ENCODE measurements at places on chromosomes 7 and 10. TPM values are rescaled to one million over a fixed set of nuclear protein-coding genes. Genes with fewer than 3 reads are reported as not detected.

The KIFBP gene
- 6.3 TPM for total RNA-seq

The TAS2R41 gene
- total RNA-seq = 0.16 TPM

The MYH16 gene
- not detected for total RNA-seq

The TSPAN33 gene
- 6.9 TPM for total RNA-seq

The SLC26A3 gene
- not detected for total RNA-seq

The ACSM6 gene
- total RNA-seq = 3.6 TPM

The GTPBP10 gene
- total RNA-seq = 14.5 TPM

GRCh38 chr7:8217200-8218068 is 44.5 kb downstream of the ICA1 start:
- H3K4me1 ChIP-seq = no peaks in the 10 kb centered on the region
- no peak overlapping the region for H3K27ac ChIP-seq
- H3K27me3 ChIP-seq = no peaks in the 10 kb centered on the region

DNA sequence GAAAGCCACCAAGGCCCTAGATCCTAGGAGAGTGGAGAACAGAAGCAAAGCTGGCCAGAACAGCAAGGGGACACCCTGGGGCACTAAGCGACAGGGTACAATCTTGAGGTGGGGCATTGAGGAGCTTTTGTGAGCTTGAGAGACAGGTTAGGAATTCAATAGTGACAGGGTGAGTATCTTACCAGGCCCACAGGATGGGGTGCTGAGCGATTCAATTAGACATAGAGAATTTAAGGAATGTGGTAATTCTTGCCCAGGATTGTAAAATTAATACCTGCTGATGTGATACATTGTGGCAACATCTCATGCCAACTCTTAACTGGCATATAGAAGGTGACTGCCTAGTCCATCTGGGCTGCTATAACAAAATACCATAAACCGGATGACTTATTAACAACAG is 14.0 kb downstream of the RBP3 start:
- no peak overlapping the region for H3K4me3 ChIP-seq
- no peaks in the 10 kb centered on the region for H3K4me1 ChIP-seq
- no peak for DNase-seq
- H3K36me3 ChIP-seq = no peaks in the 10 kb centered on the region

GRCh38 chr10:118383063-118383689 is 41.1 kb upstream of the FAM204A start:
- no peaks in the 10 kb centered on the region for H3K36me3 ChIP-seq
- H3K4me1 ChIP-seq = no peaks in the 10 kb centered on the region
- no peaks in the 10 kb centered on the region for H3K27me3 ChIP-seq

- H3K27ac ChIP-seq = no peak overlapping the region
- no peaks in the 10 kb centered on the region for H3K4me1 ChIP-seq
- no peaks in the 10 kb centered on the region for H3K36me3 ChIP-seq
- no peak overlapping the region for H3K4me3 ChIP-seq
- H3K27me3 ChIP-seq = no peaks in the 10 kb centered on the region
These were observed 79.9 kb downstream of the COL26A1 start for GRCh38 chr7:101442426-101443070.

GRCh38 chr7:83065714-83066113 is 97.0 kb downstream of the PCLO start:
- H3K36me3 ChIP-seq = no peaks in the 10 kb centered on the region
- no peaks in the 10 kb centered on the region for H3K4me1 ChIP-seq

GRCh38 chr7:12610899-12611298 is 40.4 kb downstream of the SCIN start:
- no peak overlapping the region for H3K27ac ChIP-seq
- no peaks in the 10 kb centered on the region for H3K4me1 ChIP-seq
- H3K4me3 ChIP-seq = no peak overlapping the region
- no peaks in the 10 kb centered on the region for H3K27me3 ChIP-seq

GRCh38 chr7:155316427-155317113 is 18.9 kb downstream of the INSIG1 start:
- H3K27ac ChIP-seq = no peak overlapping the region
- no peaks in the 10 kb centered on the region for H3K4me1 ChIP-seq
- DNase-seq = no peak
- no peaks in the 10 kb centered on the region for H3K27me3 ChIP-seq

DNA sequence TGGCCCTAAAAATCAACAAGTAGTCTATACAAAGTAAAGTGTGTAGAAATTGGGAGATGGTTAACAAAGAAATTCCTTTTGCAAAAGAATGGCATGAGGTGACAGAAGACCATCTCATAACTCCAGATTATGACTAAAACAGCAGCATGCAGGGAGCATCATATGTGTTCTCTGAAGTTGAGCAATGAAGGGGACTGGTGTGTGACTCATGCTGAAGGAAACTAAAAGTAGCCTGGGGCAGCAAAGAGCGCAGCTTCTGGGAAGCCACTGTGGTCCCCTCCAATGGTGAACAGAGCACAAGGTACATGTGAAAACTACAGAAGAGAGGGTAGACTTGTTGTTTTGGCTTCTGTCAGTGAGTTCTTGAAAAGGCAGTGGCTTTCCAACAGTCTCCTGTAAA is 133.4 kb downstream of the MACC1 start:
- no peak overlapping the region for H3K4me3 ChIP-seq
- no peak overlapping the region for H3K27ac ChIP-seq
- no peaks in the 10 kb centered on the region for H3K36me3 ChIP-seq
- no peaks in the 10 kb centered on the region for H3K27me3 ChIP-seq
- H3K4me1 ChIP-seq = no peaks in the 10 kb centered on the region

- H3K27ac ChIP-seq = no peak overlapping the region
- no peaks in the 10 kb centered on the region for H3K36me3 ChIP-seq
- DNase-seq = no peak
- no peaks in the 10 kb centered on the region for H3K4me1 ChIP-seq
- H3K4me3 ChIP-seq = no peak overlapping the region
These were observed 24.2 kb upstream of the SHH start for GRCh38 chr7:155836216-155837125.

DNA sequence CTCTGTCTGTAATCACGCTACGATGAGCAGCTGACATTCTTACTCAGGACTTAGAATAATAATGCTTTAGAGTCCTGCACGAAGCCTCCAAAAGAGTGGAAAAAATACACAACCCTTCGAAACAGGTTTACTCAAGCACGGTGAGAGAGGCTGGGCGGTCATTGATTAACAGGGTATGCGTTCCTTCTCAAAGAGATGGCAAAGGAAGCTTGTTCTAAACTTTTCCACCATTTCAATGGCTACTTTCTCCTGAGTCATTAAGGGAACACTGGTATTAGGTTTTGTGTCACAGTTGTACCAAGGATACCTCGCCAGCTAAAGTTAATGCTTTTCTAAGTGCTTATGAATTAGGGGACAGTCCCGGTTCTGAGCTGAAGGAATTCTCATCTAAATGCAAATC is 141.9 kb upstream of the RHEB start:
- H3K4me3 ChIP-seq = no peak overlapping the region
- H3K36me3 ChIP-seq = no peaks in the 10 kb centered on the region
- no peak overlapping the region for H3K27ac ChIP-seq
- H3K4me1 ChIP-seq = no peaks in the 10 kb centered on the region

DNA sequence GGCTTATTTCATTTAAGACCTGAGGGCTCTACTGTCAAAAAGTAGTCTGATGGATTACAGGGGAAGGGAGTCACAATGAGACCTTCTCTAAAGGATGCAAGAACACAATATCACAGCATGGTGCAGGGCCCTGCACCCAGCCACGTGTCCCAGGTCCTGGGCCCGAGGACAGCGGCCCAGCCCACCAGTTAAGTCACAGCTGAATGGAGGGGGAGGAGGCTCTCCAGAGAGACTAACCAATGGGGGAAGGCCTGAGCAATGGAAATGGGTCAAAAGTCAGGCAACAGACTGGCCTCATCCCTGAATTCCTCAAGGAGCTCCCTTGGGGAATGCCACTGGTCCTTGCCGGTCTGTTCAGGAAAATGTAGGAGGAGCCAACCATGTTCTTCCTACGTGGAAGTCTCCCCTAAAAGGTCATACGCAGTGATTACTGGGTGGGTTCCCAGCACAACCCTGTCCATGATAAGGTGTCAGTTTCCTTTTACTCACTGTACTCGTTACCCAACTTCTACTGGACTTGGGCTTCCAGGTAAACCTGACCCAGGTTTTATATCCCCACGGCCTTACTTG is 28.3 kb downstream of the CCDC3 start:
- no peak for DNase-seq
- H3K4me3 ChIP-seq = no peak overlapping the region
- no peaks in the 10 kb centered on the region for H3K36me3 ChIP-seq
- no peaks in the 10 kb centered on the region for H3K4me1 ChIP-seq

- no peak overlapping the region for H3K27ac ChIP-seq
- H3K36me3 ChIP-seq = no peaks in the 10 kb centered on the region
- H3K4me1 ChIP-seq = no peaks in the 10 kb centered on the region
These were observed 81.0 kb downstream of the CPED1 start for GRCh38 chr7:121069346-121070100.

- H3K27me3 ChIP-seq = no peaks in the 10 kb centered on the region
- no peaks in the 10 kb centered on the region for H3K36me3 ChIP-seq
- no peak for DNase-seq
- peaks cover 4% of the 10 kb centered on the region for H3K4me1 ChIP-seq
These were observed 151.5 kb downstream of the LRRTM3 start for GRCh38 chr10:67077376-67077775.

DNA sequence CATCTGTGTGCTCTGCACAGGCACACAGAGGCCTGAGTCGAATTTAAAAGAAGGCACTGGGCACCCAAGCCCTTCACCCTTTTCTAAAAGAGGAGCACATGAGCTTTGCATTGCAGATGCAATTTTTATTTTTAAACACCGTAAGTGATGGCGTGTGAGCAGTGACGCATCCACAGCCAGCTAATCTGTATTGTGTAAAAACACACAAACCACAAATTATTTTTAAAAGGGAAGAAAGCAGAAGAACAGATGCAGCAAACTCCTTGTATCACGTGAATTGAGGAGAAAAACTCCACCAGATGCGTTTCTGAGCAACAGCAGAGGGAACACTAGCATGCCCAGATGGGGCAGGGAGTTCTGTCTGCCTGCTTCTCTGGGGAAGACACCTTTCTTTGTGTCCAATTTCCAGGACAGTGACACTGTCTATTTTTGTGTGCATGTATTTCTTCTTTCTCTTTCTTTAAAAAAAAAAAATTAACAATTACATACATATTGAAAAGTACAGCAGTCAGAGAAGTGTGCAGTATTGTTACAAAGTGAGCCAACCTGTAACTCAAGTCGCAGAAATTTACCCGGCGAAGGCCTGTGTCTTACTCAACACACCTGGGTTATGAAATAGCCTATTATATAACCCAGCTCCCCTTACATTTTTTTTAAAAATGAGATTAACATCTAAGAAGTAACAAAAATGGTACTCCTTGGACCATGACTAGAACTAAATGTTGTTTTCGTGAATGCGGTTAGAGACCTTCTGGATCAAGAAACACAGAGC is 39.2 kb downstream of the EEPD1 start:
- H3K27ac ChIP-seq = no peak overlapping the region
- no peaks in the 10 kb centered on the region for H3K4me1 ChIP-seq
- H3K36me3 ChIP-seq = no peaks in the 10 kb centered on the region
- no peaks in the 10 kb centered on the region for H3K27me3 ChIP-seq
- DNase-seq = no peak

GRCh38 chr10:26879744-26880143 is 19.0 kb upstream of the ABI1 start:
- no peaks in the 10 kb centered on the region for H3K27me3 ChIP-seq
- H3K36me3 ChIP-seq = no peaks in the 10 kb centered on the region
- peak; percentile 57 for DNase-seq
- H3K4me1 ChIP-seq = no peaks in the 10 kb centered on the region
- no peak overlapping the region for H3K4me3 ChIP-seq
- H3K27ac ChIP-seq = no peak overlapping the region
